Renal cortical epithelial cell (primary cell): ENCODE measurements at places on chromosomes 1 and 21. TPM values are rescaled to one million over a fixed set of nuclear protein-coding genes. Genes with fewer than 3 reads are reported as not detected.

DNA sequence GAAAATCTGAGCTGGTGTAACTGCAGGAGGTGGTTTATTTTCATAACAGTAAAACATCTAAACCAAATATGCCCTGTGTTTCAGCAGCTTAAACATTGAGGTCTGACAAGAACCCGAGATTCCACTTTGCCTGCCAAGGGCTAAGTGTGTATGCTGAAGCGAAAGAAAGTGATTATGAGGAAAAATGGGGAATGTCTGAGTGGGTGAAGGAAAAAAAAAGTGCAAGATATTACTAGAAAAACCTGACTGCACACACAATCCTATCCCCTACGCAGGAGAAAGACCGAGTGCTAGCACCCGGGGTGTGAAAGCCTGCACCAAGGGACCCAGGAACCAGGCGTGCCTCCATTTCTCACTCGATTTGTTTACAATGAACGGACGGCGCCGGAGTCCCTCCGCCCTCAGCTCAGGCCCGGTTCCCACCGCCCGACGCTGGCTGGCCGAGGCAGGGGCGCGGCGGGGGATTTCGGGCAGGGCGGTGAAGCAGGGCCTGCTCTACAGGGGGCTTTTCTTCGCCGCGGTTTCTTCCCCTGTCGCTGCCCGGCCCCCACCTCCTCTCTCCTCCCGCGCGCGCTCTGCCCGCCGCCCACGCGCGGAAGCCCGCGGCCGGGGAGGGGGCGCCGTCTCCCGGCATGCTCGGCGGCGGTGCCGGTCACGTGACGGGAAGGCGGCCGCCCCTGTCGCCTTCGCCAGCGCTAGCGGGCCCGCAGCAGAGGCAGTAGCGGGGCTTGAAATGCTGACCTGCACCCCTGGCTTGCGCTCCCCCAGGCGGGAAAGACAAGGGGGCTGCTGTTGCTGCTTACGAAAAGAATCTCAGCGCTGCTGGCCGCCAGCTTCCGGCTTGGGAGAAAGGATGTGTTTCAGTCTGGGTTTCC lies 35.9 kb downstream of the ITPKB start:
- peak; percentile 35 for DNase-seq

DNA sequence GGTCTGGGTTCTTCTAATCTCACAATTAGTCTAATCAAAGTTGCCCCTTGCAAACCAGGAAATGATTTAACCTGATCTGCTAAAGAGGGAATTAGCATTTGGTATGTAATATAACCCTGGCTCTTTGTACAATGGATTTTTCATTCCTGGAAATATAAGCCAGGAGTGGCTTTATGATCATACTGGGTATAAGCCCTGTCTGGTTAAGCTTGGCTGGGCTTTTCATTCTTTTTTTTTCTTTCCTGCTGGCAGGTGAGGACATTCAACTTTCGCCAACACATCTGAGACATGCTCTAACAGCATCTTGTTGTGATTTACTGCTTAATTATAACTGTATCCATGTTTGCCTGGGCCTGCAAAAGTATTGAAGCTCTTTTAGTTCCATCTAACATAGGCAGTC lies 20.4 kb upstream of the SDE2 start:
- DNase-seq: no peak

The KCNT2 gene
- total RNA-seq: 1.0 and 1.6 TPM in 2 replicates

GRCh38 chr21:42593007-42593814 lies 60.2 kb upstream of the PDE9A start:
- peak; percentile 13 for DNase-seq

The AJAP1 gene
- total RNA-seq: 10.6 and 12.2 TPM in 2 replicates

DNA sequence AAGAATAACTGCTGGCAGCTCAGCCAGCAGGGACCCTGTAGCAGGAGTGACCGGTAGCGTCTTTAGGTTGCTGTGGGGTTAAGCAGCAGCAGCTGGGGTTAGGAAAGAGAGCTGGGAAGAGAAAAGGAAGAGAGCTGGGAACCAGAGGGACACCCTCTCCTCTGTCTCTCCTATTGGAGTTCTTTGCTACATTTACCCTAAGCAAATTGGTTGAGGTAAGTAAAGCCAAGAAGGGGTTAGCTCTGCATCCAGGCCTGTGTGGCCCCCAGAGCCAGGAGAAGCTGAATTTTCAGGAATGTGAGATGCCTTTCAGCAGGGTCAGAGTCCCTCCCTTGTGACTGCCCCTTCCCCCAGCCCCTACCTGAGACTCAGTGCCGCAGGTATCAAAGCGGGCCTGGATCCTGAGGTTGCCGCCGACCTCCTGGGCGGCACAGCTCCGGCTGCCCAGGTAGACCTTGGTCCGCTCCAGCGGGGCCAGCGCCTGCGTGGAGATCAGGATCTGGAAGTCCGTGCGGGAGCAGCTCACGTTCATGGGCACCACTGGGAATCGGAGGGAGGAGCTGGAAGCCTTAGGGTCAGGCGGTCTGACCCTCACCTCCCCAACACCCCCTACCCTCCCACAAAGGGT lies 16.4 kb downstream of the CDCP2 start:
- no peak for DNase-seq
